ENCODE measurements at places on chromosomes 5 and 9.

- no peak for DNase-seq
Observed at GRCh38 chr5:181199881-181200638, 4.9 kb downstream of the TRIM7 start.

- no peak for DNase-seq
Observed at GRCh38 chr9:89357331-89358197, 39.3 kb downstream of the SECISBP2 start.

DNA sequence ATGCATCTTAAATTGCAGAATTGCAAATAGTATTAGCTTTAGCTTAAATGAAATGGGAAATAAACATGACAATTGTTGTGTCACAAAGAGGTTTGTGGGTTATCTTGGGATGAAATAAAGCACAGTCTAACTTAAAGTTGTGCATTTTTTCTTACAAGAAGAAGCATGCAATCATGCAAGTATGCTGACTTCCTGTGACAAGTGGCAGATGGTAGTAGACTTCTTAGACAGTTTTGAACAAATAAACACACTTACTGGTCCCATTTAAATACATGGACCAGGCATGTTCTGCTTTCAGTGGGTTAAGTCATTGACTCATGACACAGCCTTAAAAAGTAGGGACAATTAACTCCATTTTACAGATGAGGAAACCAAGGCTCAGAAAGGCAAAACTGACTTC, 15.9 kb upstream of the C5orf63 start:
- DNase-seq, result no peak

DNA sequence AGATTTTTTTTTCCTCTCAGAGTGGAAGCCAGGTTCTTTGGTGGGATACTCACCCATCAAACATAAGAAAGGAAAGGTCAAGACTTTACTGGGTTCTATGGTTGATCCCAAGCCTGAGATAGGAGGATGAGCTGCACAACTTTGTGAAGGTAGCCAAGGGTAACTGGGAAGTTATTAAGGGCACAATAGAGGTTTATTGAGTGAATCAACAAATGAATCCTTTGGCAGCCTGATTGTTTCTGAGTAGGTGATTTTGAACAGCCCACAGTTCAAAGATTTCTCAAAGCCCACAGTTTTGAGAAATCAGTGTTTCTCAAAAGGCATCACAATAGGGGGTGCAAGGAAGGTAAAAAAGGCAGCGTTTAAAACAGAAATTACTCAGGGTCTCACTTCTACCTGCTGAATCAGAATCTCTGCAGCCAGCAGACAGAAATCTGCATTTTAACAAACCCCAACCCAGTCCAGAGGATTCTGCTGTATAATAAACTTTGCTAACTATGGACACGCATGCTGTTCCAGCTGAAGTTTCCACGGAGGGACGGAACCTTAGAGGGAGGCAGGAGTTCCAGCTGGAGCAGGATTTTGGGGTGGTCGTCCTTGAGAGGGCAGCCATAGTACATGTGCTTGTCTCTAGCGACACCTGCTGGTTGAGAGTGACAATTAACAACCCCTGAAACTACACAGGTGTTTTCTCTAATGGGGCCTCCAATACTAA, 32.7 kb upstream of the FSD1L start:
- DNase-seq, result peak; percentile 73

GRCh38 chr9:15103290-15103689, 193.1 kb upstream of the FREM1 start:
- no peak for DNase-seq

DNA sequence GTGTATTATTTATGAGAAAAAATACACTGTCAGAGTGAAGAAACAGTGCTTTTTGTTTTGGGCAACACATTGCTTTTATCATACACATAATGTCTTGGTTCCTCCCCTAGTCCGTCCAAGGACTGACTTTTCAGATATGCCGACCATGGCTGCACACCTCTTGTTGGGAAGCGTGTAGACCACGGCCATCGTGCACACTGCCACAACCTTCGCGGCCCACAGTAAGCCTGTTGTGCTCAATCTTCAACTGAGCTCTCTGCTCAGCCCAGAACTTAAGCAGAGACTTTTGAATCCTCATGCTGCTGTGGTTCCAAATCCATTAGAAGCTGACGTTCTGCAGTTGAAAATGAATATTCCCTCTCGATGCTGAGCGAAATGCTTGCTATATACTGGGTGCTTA, 157.6 kb upstream of the IRX2 start:
- no peak for DNase-seq

DNA sequence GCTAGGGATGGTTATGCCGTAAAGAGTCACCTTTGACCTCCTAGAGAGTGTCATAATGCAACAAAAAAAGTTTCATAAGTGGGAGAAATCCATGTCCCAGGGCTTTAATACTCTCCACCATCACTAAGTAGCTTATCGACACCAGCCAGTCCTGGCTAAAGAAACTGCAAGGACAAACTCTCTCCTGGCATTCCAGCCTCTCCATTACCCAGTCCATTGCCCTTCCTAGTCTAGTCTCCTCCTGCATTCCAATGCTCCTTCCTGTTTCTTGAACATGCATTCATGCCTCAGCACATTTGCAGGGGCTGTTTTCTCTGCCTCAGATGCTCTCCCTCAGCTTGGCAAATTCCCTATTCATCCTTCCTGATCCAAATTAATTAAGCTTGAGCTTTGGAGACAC, 364.1 kb downstream of the BRINP1 start:
- DNase-seq, result no peak

GRCh38 chr5:76717222-76718083, 1.5 kb downstream of the F2R start:
- no peak for DNase-seq

DNA sequence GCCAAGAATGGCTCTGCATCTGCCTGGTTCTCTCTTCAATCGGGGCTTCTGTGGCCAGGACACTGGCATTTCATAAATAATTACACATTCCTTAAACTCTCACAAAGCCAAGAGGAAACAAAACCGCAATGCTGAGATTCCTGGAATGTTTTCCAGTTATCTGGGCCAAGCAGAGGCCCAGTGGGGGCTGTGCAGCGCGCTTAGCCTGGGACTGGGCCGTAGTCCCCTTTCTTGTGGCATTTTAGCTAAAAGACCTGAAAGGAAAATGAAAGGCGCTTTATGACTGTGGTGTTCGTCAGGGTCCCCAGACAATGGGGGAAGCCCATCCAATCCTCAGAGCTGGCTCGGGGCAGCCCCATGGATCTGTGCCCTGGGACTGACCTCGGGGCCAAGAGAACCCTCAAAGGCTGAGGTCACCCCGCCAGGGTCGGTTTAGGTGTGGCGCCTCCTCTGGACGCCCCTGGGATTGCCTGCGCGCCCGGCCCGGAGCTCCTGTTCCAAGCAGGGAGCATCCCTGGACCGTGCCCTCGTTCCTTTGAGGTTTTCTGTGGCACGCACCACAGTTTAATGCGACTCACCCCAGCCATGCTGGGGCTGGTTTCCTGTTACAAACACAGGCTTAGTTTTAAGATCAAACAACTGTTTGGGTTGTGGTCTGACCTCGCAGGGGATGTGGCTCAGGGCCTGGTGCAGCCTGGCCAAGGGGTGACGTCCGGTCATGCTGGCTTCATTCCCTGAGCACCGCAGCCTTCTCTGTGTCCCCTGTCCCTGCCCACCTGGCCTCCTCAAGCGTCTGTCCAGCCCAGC, 51.5 kb upstream of the NKD2 start:
- peak; percentile 72 for DNase-seq

GRCh38 chr9:109816490-109816889, 36.5 kb downstream of the PALM2AKAP2 start:
- DNase-seq, result no peak

DNA sequence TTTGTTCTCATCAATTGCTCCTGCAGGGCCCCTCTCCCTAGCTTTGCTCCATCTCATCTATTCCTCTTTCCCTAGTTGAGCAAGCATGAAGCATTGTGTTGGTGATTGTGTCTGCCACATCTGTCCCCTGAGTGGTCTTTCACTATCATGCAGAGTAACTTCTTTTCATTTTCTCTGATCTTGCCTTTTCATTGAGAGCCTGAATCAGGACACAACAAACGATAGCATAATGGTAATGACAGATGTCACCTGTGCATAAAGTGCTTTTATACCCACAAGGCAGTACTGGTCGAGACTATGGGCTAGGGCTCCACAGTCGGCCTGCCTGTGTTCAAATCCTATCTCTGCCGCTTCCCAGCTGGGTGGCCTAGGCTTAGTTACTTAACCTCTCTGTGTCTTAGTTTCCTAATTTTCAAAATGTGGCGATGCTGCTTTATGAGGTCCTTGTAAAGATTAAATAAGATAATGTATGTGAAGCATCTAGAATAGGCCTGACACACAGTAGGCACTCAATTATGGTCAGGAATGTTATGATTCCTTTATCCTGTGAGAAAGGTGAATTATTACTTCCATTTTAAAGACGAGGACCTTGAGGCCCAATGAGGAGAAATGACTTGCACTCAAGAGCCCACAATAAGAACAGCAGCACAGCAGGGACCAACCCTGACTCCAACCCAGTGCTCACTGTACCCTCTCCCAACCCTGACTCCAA, 137.1 kb upstream of the ZNF618 start:
- no peak for DNase-seq

GRCh38 chr5:133564921-133565565, 47.3 kb downstream of the FSTL4 start:
- DNase-seq, result no peak

DNA sequence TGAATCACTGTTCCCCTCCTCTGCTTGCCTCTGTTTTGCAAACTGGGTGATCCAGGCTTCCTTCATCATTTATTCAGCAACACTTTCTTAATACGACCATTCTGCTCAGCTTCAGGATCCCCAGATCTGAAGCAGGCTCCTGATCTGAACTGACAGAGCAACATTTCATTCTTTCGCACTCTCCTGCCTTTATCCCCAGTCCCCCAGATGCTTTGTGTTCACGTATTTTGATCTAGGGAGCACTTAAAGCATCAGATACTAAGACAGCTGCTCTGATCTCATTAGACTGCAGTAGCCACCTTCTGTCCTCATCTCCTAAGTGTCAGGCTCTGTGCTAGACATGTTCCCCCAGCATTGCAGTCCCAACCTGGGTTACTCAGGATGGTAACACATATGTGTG, 158.0 kb downstream of the TRIO start:
- no peak for DNase-seq

- DNase-seq, result peak; percentile 80
Observed at GRCh38 chr9:136791516-136792276, 552 bp downstream of the TMEM141 start.

- no peak for DNase-seq
Observed at GRCh38 chr9:107712390-107712789, 222.8 kb upstream of the KLF4 start.

GRCh38 chr9:24698881-24699518, 153.3 kb upstream of the IZUMO3 start:
- DNase-seq, result no peak

GRCh38 chr5:134608555-134608954, 24.1 kb downstream of the SAR1B start:
- DNase-seq, result no peak

DNA sequence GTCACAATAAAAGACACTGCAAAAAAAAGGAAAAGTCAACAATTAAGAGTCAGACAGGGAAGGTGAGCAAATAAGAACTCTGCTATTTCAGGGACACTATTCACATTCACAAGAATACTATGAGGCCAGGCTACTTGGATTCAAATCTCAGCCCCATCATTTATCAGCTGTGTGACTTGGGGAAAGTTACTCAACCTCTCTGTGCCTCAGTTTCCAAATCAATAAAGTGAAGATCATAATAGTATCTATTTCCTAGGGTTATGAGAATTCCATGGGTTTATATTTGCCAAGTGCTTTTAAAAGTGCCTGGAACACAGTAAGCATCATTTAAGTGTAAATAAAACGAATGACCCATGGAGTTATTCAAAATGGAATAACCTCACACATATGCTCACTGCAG, 56.4 kb downstream of the ALDH7A1 start:
- DNase-seq, result no peak

DNA sequence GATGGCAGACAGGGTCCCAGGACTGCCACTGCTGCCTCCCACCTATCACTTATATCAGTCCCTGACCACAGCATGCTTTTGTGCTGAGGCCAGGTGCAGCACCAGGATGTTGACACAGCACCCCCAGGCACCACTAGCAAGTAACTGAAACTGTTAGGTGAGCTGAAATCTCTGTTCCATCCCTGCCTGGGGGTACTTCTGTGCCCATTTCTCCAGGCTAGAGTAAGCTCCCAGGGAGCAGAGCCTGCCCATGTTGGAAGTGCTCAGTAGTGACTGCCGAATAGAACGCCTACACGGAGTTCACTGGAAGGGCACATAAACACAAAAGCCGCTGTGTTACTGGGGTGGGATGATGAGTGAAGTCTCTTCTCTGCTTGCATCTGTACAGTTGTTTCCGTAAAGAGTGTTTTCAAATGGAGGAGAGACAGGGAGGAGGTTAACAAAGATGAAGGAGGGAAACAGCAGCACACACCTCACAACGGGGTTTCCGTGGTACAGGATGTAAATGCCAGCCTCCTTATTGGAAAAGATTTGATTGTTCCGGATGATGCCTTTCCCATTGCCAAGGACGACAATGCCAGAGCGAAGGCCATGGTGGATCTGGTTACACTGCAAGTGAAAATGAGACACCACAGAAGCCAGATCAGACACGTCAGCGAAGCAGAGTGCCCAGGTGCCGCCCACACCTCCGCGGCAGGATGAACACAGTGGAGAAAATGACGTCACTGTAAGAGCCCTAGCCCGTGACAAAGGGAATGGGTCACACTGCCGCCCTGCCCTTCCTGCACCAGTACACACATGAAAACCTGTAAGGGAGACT, 43.1 kb downstream of the POLR1E start:
- DNase-seq, result peak; percentile 82

DNA sequence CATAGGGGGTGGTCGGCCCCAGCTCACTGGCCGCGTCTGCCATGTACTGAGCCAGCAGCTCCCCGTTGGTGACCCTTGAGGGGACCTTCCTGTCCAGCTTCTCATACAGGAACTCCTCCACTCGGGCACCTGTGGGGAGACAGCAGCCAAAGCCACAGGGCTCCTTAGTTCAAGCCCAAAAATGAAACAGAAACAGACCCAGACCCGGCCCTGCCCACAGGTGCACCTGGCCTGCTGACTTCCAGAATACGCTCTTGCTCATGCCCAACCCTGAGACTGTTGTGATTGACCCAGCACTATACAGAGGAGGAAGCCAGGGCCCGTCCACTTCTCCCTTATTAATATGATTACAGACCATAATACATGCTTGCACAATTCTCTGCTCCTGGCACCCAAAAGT, 7.0 kb downstream of the SH3GLB2 start:
- DNase-seq, result no peak
